Pulmonary artery endothelial cell (primary cell): ENCODE measurements at places on chromosomes 6 and 20.

- DNase-seq: no peak
These were observed 393.6 kb downstream of the BTBD3 start for GRCh38 chr20:12311094-12311865.

DNA sequence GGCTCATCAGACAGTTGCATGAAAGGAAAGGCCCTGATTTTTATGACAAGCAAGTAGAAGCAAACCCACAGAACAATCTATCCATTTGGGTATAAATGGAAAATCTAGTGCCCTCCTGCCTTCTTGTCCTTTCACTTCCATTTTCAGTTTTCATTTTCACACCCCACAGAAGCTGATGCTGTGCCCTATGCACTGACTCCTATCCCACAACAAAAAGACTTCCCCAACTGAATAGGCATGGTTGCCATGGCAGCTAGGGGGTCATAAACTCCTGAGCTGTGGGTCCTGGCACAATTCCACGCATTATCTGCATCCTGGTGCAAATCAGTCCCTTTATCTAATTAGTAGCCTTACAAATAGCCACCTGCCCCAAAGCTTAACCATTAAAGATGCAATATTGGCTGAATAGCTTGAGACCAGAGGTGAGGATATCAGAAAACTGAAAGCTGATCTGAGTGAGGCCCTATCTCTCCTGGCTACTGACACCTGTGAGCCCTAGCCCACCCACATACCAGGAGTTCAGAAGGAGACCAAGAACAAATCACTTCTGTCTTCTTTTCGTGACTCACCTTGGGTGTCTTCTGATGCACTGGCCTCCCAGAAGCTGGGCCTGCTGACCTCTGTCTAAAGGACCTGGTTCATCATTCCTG lies 34.9 kb upstream of the HEY2 start:
- DNase-seq: no peak

DNA sequence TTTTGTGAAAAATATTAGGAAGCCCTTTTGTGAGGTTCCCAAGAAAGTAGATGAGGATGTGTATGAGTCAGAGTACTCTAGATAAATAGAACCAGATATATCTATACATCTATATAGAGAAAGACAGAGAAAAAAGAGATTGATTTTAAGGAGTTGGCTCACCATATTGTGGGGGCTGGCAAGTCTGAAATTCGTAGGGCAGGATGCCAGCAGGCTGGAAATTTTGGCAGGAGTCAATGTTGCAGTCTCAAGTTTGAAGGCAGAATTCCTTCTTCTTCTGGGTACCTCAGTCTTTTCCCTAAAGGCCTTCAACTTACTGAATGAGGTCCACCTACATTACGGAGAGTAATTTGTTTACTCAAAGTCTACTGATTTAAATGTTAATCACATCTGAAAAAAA lies 65.3 kb upstream of the SAMD3 start:
- no peak for DNase-seq

GRCh38 chr6:35668744-35669450 lies 19.8 kb downstream of the FKBP5 start:
- no peak for DNase-seq

DNA sequence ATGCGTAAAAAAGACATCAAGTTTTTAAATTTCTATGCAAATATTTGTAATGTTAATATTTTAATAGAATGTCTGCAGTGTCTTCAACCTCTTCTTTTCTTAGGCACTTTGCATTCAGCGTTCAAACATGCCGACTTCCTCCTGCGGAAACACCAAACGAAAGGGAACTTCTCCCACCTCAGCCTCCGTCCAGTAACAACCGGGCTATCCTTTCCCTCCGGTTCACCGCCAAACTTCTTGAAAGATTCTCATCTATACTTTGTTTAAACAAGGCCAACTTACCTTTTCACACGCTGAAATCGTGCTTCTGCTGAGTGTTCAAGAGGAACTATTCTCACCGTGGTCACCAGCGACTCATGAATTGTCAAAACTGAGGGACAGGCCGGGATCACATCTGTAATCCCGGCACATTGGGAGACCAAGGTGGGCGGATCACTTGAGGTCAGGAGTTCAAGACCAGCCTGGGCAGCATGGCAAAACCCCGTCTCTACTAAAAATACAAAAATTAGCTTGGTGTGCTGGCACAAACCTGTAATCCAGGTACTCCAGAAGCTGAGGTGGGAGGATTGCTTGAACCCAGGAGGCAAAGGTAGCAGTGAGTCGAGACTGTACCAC lies 44.8 kb downstream of the GJA1 start:
- DNase-seq: no peak

DNA sequence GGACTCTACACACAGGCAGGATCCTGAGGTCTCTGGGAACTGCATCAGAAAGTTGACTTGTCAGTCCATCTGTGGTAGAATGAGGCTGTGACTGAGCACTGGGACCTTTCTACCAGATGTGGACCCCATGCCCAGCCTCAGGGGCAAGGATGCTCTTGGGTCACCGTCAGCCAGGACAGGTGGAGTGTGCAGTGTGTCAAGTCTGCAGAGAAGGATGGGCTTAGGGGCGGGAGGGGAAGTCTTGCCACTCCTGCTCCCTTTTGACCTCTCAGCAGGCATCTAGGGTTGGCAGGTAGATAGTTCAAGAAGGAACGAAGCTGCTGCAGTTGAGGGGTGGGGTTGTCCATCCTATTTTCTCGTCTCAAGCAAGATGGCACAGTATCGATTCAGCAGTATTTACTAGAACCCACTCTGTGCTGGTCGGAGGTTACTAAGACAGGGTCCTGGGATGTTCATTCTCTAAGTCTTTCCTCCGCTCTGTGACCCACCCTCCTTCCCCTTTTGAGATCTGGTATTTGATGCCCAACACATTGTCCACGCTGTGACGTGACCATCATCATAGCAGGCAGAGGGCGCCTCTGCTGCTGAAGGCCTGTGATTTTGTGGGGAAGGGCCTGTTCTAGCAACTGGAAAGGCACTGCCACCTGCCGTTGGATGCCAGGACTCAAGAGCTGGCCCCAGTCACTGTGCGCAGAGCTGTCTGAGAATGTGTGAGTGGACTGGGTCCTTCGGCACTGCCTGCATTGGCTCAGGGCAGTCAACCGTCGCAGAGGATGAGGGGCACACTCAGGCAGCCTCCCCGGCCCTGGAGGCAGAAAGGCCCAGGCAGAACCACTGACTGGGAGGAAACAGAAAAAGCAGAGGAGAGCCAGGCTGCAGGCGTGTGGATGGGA lies 23.2 kb downstream of the RBCK1 start:
- DNase-seq: peak; percentile 63
